Stimulated activated CD4-positive, alpha-beta T cell treated with anti-CD3 and anti-CD28 coated beads, Interleukin-12 subunit alpha, Interleukin-12 subunit beta, amount 100 ng/mL, for 48 hours (primary cell): ENCODE measurements at places on chromosomes 3 and 15.

GRCh38 chr3:49377483-49377882 is 19.3 kb upstream of the GPX1 start:
- peak; percentile 36 for DNase-seq

GRCh38 chr15:66751579-66751978 is 49.5 kb downstream of the SMAD6 start:
- no peak for DNase-seq

- no peak for DNase-seq
Observed at GRCh38 chr15:83379579-83379959, 67.6 kb upstream of the SH3GL3 start.

DNA sequence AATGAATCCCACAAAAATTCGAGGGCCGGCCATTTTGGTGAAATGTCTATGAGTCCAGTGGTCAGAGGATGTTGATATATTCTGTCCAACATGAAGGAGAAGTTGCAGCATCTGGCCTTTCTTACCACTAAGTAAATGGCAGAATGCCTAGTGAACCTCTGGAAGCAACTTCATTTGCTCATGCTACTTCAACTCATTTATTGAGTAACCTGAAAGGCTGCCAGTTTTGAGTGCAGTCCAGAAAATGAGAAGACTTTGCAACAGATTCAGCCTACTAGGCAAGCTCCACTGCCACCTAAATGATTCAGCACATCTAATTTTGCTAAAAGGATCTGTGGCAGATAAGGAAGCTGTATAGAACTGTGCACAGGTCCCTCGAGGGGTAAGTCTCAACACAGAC is 265.0 kb downstream of the OPA1 start:
- DNase-seq, result no peak

- no peak for DNase-seq
Observed at GRCh38 chr15:66524838-66525237, 19.7 kb downstream of the ZWILCH start.

DNA sequence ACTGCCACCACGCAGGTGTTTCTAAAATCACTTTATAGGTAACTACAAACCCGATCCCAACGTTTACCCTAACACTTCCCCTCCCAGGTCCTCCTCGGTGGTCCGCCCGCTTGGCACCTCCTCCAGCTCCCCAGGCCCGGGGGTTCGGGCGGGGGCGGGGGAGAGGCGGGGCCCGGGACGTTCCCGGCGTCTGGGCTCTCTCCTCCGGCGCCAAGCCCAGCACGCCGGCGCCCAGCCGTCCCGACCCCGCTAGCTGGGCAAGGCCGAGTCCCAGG is 562 bp downstream of the CGGBP1 start:
- peak; percentile 19 for DNase-seq

GRCh38 chr3:120489421-120489820 is 38.6 kb upstream of the FSTL1 start:
- DNase-seq, result no peak

- DNase-seq, result no peak
Observed at GRCh38 chr3:122799322-122799721, 4.5 kb downstream of the SLC49A4 start.

- DNase-seq, result no peak
Observed at GRCh38 chr3:146421819-146422759, 47.3 kb downstream of the PLSCR2 start.

- DNase-seq, result no peak
Observed at GRCh38 chr3:49530701-49531100, 23.6 kb upstream of the BSN start.

GRCh38 chr15:68730471-68730919 is 90.2 kb downstream of the ANP32A start:
- peak; percentile 5 for DNase-seq

GRCh38 chr3:53244271-53244670 is 11.6 kb downstream of the TKT start:
- no peak for DNase-seq

- no peak for DNase-seq
Observed at GRCh38 chr15:40498418-40498817, 27.6 kb downstream of the CHST14 start.
